Cerebellum (tissue), 4 donors: ENCODE measurements at places on chromosomes 6 and 20.

- DNase-seq = no peak
These were observed 24.5 kb downstream of the NCOA7 start for GRCh38 chr6:125815080-125815910.

- no peak for DNase-seq
These were observed 420.1 kb downstream of the PREX1 start for GRCh38 chr20:48407710-48408109.

DNA sequence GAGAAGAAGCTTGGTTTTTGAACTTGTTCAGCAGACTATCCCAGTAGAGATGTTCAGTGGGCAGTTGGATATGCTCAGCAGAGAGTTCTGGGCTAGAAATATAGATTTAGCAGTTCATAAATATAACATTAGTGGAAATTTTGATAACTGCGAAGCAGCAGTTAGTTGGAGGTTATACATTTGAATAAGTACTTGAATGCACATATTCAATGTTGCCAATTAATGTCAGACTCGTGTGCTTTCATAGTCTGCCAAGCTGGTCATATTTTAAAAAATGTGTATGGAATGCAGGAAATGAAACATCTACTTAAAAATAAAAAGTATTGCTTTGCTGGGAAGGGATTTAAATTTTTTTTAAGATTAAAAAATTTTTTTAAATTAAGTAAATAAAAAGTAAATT, 92.5 kb upstream of the E2F3 start:
- no peak for DNase-seq

GRCh38 chr20:10758446-10758845, 84.6 kb upstream of the JAG1 start:
- DNase-seq = no peak

DNA sequence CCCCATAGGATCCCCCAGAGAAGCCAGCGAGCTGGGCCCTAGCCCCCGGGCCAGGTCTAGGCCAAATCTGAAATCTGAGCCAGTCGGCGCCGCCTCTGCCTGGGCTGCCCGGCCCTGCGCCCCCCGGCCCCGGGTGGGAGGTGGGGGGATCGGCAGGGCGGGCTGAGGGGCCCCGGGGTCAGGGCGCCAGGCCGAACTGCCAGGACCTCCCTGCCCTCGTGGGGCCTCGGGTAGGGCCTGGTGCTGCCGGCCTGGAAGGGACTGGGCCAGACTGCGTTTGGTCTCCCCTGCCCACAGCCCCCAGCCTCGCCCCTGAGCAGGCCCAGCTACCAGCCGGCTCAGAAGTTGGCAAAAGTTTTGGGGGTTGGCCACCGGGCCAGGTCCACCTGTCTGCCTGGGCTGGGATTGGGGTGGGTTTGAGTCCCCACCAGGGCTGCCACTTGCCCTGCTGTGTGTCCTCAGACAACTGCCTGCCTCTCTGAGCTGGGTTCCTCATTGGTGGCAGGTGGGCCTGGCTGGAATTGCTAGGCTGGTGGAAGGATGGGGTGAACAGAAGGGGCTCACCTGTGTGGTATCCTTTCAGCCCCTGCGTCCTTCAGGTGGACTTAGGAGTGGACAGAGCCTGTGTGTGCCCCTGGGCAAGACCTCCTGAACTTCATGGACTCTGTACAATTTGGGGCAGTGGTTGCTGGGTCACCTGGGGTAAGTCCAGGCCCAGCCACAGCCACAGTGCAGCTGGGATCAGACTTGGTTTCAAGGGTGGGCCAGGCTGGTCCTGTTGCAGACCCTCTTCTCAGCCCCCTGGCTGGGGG, 801 bp downstream of the SRC start:
- no peak for DNase-seq

GRCh38 chr6:108874470-108875160, 26.4 kb downstream of the ARMC2 start:
- DNase-seq = no peak

DNA sequence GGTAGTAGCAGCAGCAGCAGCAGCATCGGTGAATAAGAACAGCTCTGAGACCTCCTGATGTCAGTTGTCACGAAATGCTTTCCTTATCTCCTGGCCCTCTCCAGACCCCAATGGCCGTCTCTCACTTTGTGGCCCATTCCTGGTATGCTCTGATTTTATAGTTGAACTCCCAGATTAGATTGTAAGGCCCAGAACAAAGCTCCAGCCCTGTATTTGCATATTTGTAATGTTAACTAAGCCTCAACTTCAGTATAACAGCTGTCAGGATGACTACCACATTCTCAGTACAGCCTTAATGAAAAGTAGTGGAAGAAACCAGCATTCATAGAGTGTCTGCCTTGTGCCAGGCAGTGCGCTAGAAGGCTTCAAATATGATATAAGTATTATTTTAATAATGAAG, 180.9 kb downstream of the SASH1 start:
- DNase-seq = no peak

GRCh38 chr6:128560966-128561365, 40.6 kb upstream of the PTPRK start:
- DNase-seq = no peak

DNA sequence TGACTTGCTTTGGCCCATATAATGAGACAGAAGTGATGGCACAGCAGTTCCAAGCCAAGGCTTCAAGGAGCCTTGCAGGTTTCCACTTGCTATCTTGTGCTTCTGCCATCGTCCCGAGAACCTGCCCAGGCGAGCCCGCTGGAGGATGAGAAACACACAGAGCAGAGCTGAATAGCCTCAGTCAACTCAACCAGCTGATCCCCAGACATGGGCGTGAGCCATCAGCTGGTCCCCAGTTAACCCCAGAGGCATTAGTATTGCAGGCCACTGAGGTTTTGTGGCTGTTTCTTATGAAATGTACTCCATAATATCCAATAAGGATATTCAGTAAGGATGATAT, 81.7 kb upstream of the SHLD1 start:
- no peak for DNase-seq

- DNase-seq = no peak
These were observed 164.0 kb upstream of the AGPAT4 start for GRCh38 chr6:161437851-161438250.

DNA sequence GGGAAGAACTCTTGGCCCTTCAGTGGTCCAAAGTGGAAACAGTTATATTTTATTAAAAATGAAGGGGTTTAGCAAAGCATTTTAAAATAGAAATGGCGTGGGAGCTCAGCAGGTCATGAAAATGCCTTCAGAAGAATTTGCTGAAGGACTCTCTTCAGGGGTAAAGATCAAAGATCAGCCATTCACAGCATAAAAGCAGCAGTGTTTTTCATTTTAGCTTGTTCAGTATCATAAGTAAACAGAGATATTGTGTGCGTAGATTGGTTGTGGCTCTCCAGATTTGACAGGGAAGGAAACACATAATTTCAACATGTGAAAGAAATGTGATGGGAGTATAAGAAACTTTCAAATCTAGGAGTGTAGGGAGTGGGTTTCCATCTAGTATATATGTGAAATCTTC, 519.2 kb upstream of the MAP3K7 start:
- no peak for DNase-seq

DNA sequence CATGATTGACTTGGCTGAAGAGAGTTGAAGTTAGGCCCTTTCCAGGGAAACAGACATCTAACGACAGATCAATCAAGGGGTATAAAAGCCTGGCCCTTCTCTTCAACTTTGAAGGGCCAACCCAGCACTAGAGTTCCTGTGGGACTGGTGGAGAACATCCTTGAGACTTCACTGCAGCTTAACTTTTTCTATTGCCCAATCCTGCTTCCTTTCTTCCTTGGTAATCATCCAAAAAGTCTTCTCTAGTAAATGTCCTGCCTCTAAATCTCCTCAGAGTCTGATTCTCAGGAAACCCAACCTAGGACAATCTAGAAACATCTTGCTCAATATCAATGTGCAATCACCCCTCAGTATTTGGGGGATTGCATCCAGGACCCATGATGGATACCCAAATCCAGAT, 1.9 kb downstream of the MKKS start:
- no peak for DNase-seq

- DNase-seq = no peak
These were observed 29.5 kb downstream of the KIAA1755 start for GRCh38 chr20:38230957-38231526.

DNA sequence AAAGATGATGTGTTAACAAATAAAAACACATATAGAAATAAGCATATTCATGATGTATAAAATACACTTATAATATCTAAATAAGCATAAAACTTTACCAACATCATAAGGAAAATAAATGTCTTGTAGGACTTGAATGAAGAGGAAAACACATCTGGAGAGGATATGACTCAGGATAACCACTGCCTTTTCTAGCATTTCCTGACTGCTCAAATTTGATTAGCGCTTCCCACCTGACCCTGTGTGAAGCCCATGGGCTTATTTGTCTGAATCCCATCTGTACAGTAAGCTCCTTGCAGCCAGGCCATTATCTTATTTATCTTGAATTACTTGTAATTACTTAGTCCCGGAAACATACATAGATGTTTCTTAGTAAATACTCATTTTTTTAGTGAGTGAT, 608.6 kb downstream of the COL12A1 start:
- no peak for DNase-seq

- no peak for DNase-seq
These were observed 8.7 kb upstream of the SYNDIG1 start for GRCh38 chr20:24460712-24461111.

GRCh38 chr6:167826230-167826895, 348 bp upstream of the AFDN start:
- DNase-seq = peak; percentile 87

- DNase-seq = no peak
These were observed 179.1 kb upstream of the HS3ST5 start for GRCh38 chr6:114521926-114522325.

DNA sequence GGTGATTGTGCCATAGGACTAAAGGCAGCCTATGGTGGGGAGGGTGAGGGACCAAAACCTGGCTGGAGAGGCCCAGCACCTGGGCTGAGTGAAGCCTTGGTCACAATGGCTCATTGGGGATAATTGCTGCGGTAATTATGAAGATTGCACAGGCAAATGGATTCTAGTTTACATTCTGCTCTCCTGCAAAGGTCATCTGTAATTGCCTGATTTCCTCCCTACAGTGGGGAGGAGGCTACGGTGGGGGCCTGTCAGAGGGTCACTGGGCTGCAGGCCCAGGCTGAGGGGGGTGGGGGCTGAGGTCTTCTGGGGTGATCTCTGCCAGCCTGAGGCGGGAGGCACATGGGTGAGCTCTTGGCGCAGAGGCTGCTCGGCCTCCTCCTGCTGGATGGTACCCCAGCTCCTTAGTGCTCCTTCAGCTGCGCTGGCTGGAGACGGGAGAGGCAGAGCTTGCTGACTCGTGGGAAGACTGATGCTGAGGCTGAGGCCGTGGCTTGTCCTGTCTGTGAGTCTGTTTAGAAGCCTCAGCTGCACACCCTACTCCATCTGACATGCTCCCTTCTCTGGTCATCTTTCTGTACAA, 30.3 kb downstream of the PACSIN1 start:
- no peak for DNase-seq

DNA sequence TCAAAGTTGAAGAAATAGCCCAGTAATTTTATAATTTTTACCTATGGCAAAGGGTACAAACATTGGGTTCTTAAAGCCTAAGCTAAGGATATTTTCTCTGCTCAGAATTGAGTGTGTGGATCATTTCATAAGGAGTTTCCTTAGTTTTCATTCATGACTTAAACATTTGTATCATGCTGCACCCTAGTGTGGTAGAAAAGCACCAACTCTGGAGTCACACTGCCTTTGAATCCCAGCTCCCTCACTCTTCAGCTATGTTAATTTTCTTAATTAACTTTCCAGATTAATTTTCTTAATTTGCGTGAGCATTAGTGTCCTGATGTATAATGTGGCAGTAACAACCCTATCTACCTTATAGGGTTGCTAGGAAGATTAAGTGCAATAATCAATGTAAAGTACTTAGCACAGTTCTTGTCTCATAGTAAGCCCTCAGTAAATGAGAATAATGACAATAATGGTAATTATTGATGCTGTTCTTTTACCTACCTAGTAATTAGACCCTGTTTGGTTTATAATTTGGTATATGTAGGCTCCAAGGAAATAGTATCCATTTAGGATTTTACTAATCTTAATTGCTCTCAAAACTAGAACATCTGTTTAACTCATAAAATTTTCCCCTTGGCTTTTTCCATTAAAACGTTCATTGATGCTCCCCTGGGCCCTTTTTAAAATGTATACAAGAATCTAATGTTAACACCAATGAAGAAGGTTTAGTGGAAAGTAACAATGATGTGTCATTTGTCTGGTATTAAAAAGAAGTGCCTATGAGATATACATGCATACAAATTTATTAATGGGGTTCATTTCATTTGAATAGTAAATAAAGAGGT, 31.6 kb downstream of the DSE start:
- DNase-seq = no peak

- DNase-seq = no peak
These were observed 21.0 kb downstream of the LRP11 start for GRCh38 chr6:149843051-149843633.

- no peak for DNase-seq
These were observed 142.4 kb upstream of the SLC24A3 start for GRCh38 chr20:19070026-19070425.

DNA sequence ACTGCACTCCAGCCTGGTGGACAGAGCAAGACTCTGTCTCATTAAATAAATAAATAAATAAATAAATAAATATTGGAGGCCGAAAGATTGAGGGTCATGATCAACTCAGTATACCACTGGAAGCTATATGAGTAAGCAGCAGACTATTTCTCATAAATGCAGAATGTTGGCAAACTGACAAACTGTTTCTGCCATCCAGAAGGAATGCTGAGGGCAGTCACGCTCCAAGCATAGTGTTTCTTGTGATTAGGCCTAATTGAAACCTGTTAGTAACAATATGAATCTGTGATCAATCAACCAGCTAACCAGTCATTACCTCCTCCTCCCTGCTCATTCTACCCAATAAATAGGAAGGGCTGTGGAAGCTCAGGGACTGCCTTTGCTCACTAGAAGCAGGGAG, 15.2 kb upstream of the KCNK15 start:
- no peak for DNase-seq

DNA sequence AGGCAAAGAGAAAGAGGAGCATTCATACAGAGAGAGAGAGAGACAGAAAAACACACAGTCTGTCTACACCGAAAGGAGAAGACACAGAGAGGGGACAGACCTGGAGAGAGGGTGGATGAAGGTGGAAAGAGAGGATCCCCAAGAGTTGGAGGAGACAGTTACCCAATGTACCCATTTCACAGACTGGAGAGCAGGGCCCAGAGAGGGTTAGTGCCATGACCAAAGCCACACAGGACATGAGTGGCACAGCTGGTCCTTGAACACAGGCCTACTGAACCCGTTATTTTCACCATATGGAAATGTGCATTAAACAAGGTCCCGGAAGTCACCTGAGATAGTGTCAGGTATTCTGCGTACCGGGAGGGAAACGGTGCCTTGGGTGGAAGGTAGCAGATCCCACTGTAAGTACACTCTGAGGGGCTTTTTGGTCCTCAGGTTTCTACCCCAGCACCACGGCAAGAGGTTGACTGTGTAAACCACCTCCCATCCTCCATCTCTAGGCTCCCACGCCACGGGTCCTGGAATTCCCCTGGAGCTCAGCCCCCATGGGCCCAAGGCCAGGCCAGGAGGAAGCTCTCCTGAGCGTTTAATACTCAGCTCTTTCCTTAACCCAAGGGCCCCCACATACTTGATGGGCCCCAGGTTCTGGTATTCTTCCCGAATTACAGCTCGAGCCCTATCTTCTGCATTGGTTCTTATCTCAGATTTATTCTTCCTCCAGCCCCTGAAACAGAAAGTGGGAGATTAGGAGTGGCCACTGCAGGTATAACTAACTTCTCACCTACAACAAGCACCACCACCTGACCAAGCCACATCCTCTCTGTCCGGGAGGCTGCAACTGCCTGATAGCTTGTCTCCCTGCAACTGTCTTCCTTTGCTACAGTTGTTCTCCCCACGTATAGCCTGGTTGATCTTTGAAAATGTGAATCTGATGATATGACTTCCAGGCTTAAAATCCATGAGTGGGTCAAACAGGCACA, 38.4 kb upstream of the OCSTAMP start:
- no peak for DNase-seq
